ENCODE measurements at places on chromosomes 13 and 19. TPM values are rescaled to one million over a fixed set of nuclear protein-coding genes. Genes with fewer than 3 reads are reported as not detected.

ACER1 gene
- total RNA-seq = not detected

- no peaks in the 10 kb centered on the region for H3K27me3 ChIP-seq
- H3K27ac ChIP-seq = no peak overlapping the region
- H3K4me1 ChIP-seq = no peaks in the 10 kb centered on the region
- no peak overlapping the region for H3K4me3 ChIP-seq
- peaks cover 5% of the 10 kb centered on the region for H3K36me3 ChIP-seq
Observed at GRCh38 chr19:5145521-5146511, 176.9 kb downstream of the KDM4B start.

GRCh38 chr19:5628461-5628860, 5.6 kb downstream of the SAFB start:
- peaks cover 10% of the 10 kb centered on the region for H3K4me1 ChIP-seq
- H3K27ac ChIP-seq = no peak overlapping the region
- H3K27me3 ChIP-seq = no peaks in the 10 kb centered on the region
- no peak overlapping the region for H3K4me3 ChIP-seq
- peaks cover 77% of the 10 kb centered on the region for H3K36me3 ChIP-seq

- H3K4me3 ChIP-seq = no peak overlapping the region
- no peak overlapping the region for H3K27ac ChIP-seq
- H3K36me3 ChIP-seq = no peaks in the 10 kb centered on the region
- DNase-seq = peak; percentile 43
Observed at GRCh38 chr13:70923863-70924752, 815.9 kb upstream of the KLHL1 start.

GRCh38 chr19:6199240-6199994, 64.0 kb downstream of the ACSBG2 start:
- peak overlapping the region; percentile 89 for H3K4me3 ChIP-seq
- peak overlapping the region; percentile 36 for H3K27ac ChIP-seq
- peak; percentile 98 for DNase-seq
- peaks cover 4% of the 10 kb centered on the region for H3K36me3 ChIP-seq

DNA sequence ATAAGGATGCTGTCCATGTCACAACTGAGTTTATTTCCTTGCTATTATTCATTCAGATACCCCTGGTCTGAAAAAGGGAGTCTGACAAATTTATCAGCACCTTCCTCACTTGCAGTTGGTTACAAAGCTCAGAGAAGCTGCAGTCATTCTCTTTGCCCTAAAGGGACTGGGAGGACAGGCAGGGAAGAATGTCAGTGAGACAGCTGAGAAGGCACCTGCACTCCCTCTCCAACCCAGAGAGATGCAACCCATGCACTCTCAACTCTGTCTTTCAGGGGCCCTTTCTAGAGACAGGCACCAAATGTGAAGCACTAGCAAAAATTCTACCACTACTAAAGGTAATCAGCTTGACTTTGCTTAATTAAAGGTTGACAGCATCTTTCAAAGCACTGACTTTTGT, 83.3 kb downstream of the CRYL1 start:
- H3K27ac ChIP-seq = peak overlapping the region; percentile 47
- DNase-seq = no peak
- H3K27me3 ChIP-seq = no peaks in the 10 kb centered on the region

SIGLEC10 gene
- total RNA-seq = not detected

DNA sequence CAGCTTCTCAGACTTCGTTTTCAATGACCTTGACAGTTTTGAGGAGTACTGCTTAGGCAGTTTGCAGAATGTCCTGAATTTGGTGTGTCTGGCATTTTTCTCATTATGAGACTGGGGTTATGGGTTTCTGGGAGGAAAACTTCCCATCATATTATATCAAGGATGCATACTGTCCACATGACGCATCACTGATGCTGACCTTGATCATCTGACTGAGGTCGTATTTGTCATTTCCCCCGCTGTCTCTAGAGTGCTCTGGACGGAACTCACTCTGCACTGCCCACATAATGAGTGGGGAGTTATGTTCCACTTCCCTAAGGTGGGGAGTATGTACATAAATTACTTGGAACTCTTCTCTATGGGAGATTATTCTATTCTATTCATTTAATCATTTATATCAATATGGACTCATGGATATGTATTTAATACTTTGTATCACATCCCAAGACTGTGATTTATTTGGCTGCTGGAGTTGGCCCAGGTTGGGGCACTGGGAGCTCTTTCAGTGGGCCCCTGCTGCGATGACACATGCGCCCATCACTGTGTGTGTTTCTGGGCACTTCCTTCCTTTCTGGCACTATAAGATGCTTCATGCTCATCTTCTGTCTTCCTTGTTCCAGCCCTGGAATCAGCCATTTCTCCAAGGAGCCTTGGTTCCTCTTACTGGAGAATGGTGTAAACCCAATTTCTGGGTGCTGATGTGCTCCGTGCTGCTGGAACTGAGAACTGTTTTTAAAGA, 138.6 kb downstream of the MIPEP start:
- H3K27me3 ChIP-seq = no peaks in the 10 kb centered on the region
- H3K4me3 ChIP-seq = no peak overlapping the region
- no peak for DNase-seq
- H3K27ac ChIP-seq = no peak overlapping the region

Data from endodermal cell (in vitro differentiated cells).